ENCODE measurements at places on chromosomes 5 and 9. TPM values are rescaled to one million over a fixed set of nuclear protein-coding genes. Genes with fewer than 3 reads are reported as not detected.
A peak's percentile ranks its signal among the peaks of the same experiment; 100 is the strongest.

PCDHGA9 gene
- not detected for total RNA-seq

GRCh38 chr9:134951461-134951860 lies 33.7 kb upstream of the FCN1 start:
- DNase-seq = no peak

- no peak for DNase-seq
Observed at GRCh38 chr9:124975131-124975530, 34.2 kb upstream of the GOLGA1 start.

GRCh38 chr9:112810696-112811490 lies 60.3 kb downstream of the SNX30 start:
- DNase-seq = no peak

GRCh38 chr9:126667190-126668055 lies 53.7 kb downstream of the LMX1B start:
- no peak for DNase-seq

DNA sequence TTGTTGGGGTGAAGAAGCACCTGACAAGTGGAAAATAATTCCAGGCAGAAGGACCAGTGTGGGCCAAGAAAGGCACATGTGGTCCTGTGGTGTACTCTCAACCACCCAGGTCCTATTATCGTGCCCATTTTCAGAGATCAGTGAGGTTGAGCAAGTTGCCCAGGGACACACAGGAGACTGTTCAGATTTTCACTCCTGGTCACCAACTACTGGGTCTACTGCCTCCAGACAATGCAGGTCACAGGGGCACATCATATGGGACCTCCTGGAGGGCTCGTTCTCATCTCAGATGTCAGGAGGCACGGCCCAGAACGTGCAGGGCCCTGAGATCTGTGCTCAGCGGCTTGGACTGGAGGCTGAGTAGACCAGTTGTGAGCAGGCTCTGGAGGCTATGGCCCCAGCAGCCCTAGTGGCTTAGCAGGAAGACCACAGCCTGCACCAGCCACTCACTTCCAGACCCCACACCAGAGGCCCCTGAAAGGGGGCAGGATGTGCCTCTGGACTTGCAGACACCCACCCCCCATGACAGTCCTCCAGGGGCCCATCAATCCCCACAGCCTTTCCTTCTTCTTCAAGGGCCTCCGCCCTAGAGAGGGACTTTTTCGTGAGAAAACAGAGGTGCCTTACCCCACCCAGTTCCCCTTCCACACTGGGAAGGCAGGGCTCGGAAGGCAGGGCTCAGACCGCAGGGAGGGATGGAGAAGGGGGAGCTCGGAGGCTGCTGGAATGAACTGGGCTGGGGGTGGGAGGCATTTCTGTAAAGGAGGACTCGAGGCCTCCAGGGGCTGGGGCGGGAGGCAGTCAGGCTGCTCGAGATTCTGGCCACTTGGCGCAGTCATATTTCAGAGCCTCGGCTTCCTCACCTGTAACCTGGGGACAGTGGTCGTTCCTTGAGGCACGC lies 82.7 kb upstream of the NEURL1B start:
- DNase-seq = no peak

DNA sequence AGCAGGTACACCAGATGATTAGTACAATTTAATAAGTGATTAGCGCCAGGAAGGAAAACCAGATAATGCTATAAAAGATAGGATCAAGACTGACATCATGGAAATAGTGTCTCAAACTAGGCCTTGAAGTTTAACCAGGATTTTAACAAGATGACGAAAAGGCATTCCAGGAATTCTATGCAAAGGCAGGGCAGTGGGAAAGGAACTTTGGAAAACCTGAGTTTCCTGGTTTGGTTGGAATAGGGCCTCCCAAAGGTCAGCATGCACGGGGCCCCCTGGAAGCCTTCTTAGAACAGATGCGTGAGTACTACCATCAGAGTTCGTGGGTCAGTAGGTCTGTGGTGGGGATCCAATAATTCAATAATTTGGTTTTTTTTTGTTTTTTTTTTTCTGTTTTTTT lies 935.2 kb upstream of the DMAC1 start:
- no peak for DNase-seq

DNA sequence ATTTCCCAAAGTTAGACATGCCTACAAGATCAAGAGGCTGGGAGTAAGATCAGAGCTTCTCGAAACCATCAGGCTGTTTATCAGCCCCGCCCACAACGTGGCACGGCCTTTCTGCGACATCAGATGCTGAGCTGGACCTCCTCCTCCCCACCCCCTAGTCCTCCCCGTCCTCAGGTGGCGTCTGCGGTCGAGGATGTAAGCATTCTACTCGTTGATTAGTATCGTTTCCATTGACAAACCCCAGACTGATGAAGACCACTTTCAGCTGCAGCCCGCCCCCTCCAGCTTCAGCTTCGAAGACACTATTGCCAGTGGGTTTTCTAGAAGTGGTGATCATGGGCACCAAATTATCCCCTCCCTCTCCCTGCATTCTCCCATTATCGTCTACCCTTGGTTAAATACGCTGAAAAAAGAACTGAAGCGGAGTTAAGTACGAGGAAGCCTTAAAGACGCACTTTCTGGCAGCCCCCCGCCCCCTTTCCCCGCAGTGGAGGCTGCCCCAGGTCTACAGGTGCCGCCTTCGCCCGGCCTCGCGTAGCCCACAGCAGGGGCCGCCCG lies 1.1 kb downstream of the PPIC start:
- DNase-seq = peak; percentile 6

LIFR gene
- 20.1 TPM for total RNA-seq

GRCh38 chr9:113682297-113682771 lies 193.8 kb upstream of the ZNF618 start:
- peak; percentile 76 for DNase-seq

FOXE1 gene
- total RNA-seq = not detected

PCDHA8 gene
- total RNA-seq = 0.07 TPM

PPP3R2 gene
- not detected for total RNA-seq

Measured in HepG2 (cell line).